ENCODE measurements at places on chromosomes 1 and 21. TPM values are rescaled to one million over a fixed set of nuclear protein-coding genes. Genes with fewer than 3 reads are reported as not detected.

DNA sequence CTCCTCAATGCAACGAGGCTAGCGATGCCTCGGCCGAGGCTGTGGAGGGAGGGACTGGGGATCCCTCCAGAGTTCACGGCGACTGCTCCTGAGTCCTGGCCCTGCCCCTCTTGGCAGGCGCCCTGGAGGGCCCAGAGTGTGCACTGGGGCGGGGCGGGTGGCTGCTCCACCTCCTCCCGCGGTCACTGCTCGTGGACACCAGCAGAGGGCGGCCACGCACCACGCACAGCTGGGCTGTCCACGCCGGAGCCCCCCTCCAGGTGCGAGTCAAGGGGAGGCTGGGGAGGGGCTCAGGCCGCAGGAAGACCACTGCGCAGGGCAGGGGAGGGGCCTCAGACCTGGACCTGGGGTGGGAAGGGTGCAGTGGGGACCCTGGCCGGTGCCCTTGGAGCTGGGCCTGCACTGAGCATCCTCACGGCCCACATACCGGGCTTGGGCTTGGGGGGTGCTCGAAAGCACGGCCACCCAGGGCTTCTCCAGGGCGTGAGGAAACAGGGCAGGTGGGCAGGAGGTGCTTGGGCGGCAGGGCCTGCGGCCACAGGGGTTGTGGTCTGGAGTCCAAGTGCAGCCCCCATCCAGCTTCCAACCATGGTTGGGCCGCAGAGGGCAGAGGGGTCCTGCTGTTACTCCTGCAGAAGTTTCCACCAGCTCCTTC, 20.6 kb upstream of the TTC34 start:
- DNase-seq = peak; percentile 34

The CMPK1 gene
- polyA plus RNA-seq = 76.3 TPM

DNA sequence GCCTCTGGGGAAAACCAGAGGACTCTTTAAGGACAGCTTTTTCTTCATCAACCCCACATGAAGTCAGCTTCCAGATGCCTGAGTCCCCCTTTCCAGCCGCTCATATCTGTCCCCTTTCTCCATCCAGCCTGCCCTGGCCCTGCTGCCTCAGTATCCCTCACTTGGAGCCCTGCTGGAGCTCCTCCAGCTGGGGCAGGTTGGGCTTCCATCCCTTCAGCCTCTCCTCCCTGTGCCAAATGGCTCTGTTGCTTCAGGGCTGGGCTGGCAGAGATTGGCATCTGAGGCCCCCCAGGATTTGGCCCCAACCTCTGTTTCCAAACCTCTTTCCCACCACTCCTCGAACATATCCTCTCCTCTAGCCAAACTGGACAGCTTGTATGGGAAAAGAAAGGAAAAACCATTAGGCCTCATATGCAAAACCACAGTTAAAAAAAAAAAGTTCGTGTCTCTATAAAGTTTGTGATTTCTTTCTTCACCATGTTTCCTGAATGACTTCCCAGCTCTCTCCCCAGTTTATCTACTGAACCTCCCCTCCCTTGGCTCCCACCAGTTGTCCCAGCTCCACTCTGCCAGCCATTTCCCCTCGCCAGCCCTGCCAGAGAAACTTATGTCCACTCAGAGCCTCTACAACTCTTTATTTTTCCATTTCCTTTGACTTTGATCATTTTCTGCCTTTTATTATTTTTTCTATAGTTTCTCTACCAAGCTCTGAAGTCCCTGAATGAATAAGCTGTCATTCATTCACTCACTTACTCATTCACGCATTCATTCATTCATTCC, 217.9 kb downstream of the FOXD2 start:
- no peak for DNase-seq

DNA sequence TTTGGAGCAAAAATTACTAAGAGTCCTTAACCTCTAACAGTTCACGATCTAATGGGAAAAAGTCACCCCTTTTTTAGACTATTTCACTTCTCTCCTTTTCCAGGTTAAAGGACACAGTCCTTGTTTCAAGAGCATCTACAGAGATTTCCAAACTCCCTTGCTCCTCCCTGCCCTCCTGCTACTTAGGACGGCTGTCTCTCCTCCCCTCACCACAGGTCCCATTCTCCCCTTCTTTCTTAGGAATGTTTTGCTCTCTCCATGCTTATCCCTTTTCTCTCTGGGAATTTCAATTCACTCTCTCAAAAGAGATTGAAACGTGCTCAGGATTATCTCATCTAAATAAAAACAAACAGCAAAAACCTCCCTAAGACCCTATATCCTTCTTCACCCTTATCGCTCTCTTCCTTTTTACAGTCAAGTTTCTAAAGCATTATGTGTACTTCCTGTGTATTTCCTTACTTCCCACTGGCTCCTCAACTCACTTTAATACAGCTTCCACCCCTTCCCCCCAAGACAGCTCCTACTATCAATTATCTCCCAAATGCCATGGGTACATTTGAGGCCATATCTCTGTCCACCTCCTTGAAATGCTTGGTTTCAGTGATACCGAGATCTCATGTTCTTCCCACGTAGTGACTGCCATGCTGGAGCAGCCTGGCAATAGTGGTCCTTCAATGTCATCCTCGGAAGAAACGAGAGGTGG, 43.2 kb upstream of the ZNF281 start:
- no peak for DNase-seq

- DNase-seq = no peak
Observed at GRCh38 chr1:165942927-165943597, 115.6 kb downstream of the UCK2 start.

DNA sequence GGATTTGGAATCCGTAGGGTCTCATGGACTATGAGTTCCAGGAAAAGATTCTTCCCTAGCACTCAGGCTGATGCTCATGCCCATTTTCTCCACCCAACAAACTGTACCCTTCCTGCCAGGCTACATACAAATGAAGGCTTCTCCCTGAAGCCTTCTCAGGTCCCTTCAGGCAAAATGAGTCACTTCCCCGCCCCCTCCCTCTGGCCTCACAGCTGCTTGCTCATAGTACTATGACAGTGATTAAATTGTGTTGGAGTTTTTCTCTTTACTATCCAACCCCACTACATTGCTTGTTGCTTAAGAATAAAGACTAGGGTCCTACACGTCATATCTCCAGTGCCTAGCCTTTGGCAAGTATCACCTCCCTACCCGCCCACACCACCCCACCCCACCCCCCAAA, 207.6 kb upstream of the NFIA start:
- no peak for DNase-seq

DNA sequence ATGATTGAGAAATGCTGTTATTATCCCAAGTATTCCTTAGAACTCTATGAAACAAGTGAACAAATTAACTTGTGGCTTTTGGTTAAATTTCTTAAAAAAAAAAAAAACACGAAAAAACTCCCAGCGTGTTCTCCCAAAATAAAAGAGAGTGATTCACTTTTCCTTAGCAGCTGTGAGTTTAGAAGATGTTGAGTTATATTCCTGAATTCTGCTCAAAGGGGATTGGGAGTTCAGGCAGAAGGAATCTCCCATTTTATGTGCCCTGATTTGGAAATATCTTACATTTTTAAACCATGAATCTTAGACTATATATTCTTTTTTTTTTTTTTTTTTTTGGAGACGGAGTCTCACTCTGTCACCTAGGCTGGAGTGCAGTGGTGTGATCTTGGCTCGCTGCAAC, 34.3 kb downstream of the SMG7 start:
- DNase-seq = no peak

DNA sequence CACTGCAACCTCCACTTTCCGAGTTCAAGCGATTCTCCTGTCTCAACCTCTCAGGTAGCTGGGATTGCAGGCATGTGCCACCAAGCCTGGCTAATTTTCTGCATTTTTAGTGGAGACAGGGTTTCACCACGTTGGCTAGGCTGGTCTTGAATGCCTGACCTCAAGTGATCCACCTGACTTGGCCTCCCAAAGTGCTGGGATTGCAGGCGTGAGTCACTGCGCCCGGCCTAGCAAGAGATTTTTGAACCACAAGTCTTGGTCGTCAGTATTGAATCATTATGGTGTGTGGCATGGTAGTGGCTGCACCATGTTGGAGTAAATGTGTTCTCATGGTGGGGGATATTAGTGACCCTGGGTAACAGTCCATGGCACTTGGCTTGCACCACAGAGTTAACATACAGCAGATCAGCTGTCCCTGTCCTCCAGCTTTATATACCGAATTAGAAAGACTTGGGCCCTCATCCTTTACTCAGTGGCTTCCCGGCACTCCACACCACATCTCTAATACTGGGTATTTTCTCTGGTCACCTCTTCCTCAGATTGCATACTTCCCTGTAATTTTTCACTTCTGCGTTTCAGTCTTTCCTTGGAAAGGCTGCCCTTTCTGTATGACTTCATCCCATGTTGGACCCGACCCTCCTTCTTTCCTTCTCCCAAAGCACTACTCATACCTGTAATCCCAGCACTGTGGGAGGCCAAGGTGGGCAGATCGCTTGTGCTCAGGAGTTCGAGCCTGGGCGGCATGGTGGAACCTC, 25.1 kb downstream of the AK4 start:
- DNase-seq = no peak

GRCh38 chr1:241810769-241811405, 37.1 kb upstream of the EXO1 start:
- DNase-seq = no peak

- DNase-seq = no peak
Observed at GRCh38 chr1:162292422-162292849, 84.2 kb downstream of the SPATA46 start.

The AVPR1B gene
- 0.19 TPM for polyA plus RNA-seq

DNA sequence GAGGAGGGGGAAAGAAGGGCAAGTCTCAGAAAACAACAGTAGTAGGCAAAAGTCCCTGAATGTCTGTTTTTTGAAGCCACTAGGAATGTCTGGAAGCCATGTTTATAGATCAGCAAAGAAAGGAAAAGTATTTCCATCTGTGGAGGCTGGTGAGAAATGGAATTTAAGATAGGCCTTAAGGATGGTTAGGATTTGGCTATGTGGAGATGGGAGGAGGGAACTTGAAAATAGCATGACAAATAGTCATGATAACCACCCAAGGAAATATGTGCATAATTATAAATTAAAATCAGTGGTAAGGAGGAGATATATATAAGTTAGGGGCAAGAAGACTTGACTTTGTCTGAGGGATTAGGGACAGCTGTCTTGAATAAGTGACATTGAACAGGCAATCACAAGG, 33.8 kb upstream of the FGGY start:
- DNase-seq = no peak

DNA sequence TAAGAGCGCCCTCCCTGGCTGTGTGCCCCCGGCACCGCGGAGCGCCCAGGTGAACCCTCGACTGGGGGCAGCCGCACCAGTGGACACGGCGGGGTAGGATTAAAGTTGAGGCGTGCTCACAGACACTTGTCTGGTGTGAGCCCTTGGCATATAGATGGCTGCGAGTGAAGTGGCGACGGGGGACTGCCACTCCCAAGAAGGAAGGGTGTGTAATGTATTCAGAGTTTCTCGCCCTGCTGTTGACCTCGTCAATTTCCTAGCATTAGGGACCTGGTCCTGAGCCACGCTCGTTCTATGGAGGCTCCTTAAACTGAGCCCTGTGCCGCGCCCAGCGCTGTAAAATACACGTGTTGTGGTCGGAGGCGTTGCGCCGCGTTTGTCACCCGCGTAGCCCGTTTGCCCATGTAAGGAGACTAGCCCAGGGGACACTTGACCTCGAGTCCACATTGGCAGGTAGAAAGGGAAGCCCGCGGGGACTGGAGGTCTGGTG, 554 bp downstream of the EVA1C start:
- no peak for DNase-seq

Measured in muscle of arm (tissue), 14 donors.